ENCODE measurements at places on chromosomes 12 and 14.

- no peak for DNase-seq
Measured at GRCh38 chr14:99133636-99134515, 138.1 kb downstream of the BCL11B start.

- no peak for DNase-seq
Measured at GRCh38 chr14:67934862-67935261, 115.3 kb downstream of the RAD51B start.

- DNase-seq: no peak
Measured at GRCh38 chr14:78164226-78164853, 5.8 kb upstream of the NRXN3 start.

GRCh38 chr14:63286071-63286470 lies 32.7 kb downstream of the GPHB5 start:
- no peak for DNase-seq

DNA sequence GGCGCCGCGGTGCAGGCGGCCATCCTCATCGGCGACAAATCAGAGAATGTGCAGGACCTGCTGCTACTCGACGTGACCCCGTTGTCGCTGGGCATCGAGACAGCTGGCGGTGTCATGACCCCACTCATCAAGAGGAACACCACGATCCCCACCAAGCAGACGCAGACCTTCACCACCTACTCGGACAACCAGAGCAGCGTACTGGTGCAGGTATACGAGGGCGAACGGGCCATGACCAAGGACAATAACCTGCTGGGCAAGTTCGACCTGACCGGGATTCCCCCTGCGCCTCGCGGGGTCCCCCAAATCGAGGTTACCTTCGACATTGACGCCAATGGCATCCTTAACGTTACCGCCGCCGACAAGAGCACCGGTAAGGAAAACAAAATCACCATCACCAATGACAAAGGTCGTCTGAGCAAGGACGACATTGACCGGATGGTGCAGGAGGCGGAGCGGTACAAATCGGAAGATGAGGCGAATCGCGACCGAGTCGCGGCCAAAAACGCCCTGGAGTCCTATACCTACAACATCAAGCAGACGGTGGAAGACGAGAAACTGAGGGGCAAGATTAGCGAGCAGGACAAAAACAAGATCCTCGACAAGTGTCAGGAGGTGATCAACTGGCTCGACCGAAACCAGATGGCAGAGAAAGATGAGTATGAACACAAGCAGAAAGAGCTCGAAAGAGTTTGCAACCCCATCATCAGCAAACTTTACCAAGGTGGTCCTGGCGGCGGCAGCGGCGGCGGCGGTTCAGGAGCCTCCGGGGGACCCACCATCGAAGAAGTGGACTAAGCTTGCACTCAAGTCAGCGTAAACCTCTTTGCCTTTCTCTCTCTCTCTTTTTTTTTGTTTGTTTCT lies 1.7 kb downstream of the HSPA2 start:
- DNase-seq: no peak

- no peak for DNase-seq
Measured at GRCh38 chr12:84166812-84167211, 745.8 kb downstream of the SLC6A15 start.

- DNase-seq: no peak
Measured at GRCh38 chr14:68328509-68328908, 464.4 kb downstream of the ZFP36L1 start.

DNA sequence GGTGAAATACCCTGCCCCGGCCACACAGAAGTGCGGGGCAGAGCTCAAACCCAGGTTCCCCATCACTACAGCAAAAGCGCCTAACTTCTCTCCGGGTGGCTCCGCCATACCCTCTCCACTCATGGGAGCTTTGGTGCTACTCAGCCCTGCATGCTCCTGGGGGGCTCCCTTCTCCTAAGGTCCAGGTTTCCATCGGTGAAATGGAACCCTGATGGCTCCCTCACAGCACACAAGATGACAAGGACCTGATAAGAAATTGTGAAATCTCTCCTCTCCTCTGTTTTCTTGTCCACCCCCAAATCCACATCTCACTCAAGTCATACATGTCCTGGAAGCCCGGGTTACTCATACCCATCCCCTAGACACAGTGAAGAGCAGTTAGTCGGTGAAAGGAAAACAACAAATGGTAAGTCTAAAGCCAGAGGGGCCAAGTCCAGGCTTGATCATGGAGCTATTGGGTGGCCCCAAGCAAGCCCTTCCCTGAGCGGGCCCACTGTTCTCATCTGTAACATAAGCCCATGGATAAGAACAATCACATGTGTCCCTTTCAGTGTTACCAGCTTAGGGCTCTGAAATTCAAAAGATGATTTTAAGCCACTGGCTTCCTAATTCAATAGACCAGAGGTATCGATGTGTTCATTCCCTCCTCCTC lies 317.5 kb downstream of the BCL11B start:
- no peak for DNase-seq

- no peak for DNase-seq
Measured at GRCh38 chr12:128852885-128853599, at the start of gene GLT1D1. Gene GLT1D1 (plus strand): TSS chr12:128853478. CDS start chr12:128853582, 104 bp downstream.

- no peak for DNase-seq
Measured at GRCh38 chr12:64780531-64781279, 21.5 kb upstream of the GNS start.

- no peak for DNase-seq
Measured at GRCh38 chr12:8860165-8860961, 37.9 kb downstream of the A2ML1 start.

DNA sequence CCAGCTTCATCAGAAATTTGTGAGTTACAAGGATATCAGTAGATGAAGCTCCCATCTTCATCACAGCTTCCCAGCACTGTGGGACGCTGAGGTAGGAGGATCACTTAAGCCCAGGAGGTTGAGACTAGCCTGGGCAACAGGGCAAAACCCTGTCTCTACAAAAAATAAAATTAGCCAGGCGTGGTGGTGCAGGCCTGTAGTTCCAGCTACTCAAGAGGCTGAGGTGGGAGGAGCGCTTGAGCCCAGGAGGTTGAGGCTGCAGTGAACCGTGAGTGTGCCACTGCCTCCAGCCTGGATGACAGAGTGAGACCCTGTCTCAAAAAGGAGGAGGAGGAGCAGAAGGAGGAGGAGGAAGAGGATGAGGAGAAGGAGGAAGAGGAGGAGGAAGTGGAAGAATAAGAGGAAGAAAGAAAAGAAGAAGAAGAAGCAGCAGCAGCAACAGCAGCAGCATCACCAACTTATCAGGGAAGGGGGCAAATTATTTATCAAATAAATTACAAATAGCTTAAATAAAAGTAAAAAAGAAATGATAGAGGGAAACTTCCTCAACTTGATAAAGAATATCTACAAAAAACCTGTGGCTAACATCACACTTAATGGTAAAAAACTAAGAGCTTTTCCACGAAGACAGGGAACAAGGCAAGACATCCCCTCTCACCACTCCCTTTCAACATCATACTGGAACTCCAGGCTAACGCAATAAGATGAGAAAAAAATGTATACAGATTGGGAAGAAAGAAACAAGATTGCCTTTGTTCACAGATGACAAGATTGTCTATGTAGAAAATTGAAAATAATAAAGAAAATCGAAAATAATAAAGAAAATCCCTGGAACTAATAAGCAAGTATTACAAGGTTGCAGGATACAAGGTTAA lies 69.6 kb downstream of the NINJ2 start:
- DNase-seq: no peak
